ENCODE measurements at places on chromosomes 6 and 20. TPM values are rescaled to one million over a fixed set of nuclear protein-coding genes. Genes with fewer than 3 reads are reported as not detected.

Gene REM1
- not detected for total RNA-seq

Gene MRPS10
- total RNA-seq = 18.1 TPM

Gene PBOV1
- not detected for total RNA-seq

Gene ZSCAN16
- 1.7 TPM for total RNA-seq

DNA sequence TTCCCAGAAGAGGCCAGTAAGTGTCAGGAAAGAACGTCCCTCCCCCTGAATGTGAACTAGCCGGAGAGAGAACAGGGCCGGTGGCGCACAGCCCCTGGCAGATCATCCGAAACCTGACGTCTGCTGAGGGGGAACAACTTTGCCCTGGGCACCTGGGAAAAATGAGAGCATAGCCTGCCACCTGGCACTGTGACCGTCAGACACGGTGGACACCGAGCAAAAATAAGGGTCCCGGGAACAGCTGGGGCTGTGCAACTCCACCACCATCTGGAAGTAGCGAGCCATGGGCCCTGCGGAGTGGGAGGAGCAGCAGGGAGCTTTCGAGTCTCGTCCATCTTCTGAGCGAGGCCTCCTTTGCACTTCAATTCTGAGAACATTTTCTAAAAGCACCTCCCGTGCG lies 110.8 kb downstream of the EDN3 start:
- no peak for DNase-seq

DNA sequence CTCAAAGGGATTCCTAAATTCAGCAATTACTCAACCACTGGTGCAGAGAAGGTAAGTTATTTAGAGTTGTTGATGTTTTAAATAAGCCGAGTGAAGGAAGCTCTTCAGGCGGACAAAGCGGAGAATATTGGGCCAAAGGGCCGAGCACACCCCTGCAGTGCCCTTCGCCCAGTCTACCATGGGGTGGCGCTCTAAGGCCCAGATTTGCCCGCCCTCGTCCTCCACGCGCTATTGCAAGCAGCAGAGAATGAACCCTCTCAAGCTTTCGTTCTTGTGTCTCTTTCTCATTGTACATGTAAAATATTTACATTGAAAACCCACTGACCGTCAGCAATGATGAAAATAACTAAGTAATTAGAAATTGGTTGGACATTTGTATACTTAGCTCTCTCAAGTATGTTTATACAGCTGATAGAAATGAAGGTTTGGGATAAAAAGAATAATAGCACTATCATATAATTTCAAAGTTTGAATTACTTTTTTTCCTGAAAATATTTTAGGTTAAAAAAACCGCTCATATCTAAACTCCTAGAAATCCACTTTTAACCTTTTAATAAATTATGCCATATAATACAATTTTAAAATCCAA lies 195.0 kb upstream of the CEP162 start:
- DNase-seq = peak; percentile 77

- no peak for DNase-seq
Observed at GRCh38 chr20:57198132-57199072, 68.0 kb downstream of the BMP7 start.

DNA sequence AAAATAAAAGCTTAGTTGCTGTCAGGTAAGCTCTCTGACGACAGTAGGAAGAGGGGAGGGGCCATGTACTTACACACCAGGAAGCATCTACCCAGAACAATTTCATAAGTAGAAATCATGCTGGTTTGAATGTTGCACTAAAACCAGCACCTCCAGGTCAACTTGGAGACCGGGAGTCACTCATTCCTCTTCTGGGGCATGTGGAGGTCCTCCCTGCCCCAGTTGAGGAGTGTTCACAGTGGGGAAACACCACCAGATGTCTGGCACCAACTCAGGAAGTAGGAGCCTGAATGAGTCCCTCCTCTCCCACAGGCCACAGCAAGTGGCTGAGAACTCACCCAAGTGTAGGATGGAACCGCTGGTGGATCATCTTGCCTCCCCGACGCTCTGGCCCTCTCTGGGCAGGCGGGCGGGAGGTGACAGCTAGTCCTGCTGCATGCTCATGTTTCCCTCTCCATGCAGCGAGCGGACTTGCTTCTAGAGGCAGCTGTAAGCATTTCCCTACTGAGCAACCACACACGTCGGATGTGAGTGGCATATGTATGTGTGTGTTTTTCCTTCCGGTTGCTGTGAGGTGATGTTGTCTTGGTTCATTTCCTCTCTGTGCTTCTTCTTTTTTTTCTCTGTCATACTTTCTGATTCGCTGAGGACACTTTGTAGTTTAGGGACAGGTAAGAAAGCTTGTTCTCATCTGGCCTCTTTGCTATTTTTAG lies 149.5 kb upstream of the NEDD9 start:
- DNase-seq = no peak

GRCh38 chr20:57671662-57672061 lies 38.2 kb downstream of the PMEPA1 start:
- no peak for DNase-seq

DNA sequence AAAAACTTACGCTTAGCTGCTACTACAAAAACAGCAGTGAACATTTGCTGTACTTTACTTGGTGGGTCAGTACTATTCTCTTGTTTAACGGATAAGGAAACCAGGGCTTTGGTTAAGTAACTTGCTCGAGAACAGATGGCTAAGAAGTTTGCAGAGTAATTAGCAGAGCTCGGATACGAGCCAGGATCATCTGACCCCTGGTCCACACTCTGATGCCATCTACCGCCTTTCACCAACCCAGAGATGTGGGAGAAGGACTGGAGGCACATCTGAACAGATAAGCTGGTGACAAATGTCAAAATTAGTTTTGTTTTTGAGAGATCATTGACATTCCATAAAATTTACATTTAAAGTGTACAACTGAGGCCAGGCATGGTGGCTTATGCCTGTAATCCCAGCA lies 18.9 kb upstream of the RPL7L1 start:
- no peak for DNase-seq

GRCh38 chr20:47108994-47109393 lies 214.4 kb downstream of the EYA2 start:
- DNase-seq = no peak

- no peak for DNase-seq
Observed at GRCh38 chr20:52411611-52412010, 220.0 kb upstream of the ZFP64 start.

GRCh38 chr20:755941-756340 lies 12.4 kb downstream of the SLC52A3 start:
- DNase-seq = no peak

DNA sequence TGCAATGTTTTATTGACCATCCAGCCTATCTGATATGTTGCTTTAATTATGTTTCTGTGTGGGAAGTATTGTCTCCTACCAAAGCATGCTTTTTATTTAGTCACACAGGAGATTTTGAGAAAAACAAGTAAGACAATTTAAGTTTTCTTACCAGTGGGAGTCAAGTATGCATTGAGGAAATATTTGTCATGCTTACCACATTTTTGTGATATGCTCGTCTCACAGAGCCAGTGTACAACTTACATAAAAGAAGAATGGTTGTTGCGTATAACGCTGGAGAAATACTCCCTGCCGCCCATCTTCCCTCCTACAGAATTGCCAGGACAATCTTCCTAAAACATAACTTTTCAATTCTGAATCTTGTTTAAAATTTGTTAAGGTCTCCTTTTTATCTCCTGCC lies 37.1 kb upstream of the FILIP1 start:
- DNase-seq = no peak

DNA sequence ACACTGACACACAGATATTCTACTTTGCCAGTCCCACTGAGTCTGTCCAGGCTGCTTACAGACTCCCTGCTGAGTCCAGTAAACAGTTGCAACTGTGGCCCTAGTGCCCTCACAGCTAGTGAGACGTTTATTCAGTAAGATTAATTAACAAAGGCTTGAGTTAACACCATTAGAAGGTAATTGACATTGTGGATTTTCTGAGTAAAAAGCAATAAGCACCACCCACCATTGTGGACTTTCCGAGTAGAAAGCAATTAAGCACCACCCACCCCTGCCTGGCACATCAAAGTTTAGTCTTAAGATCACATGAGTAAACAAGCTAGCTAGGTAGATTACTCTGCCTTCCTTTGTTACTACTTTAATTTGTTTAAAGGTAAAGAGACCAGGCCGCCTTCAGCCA lies 408.6 kb upstream of the IMPG1 start:
- no peak for DNase-seq

GRCh38 chr6:166413491-166413951 lies 30.8 kb upstream of the MPC1 start:
- DNase-seq = no peak

DNA sequence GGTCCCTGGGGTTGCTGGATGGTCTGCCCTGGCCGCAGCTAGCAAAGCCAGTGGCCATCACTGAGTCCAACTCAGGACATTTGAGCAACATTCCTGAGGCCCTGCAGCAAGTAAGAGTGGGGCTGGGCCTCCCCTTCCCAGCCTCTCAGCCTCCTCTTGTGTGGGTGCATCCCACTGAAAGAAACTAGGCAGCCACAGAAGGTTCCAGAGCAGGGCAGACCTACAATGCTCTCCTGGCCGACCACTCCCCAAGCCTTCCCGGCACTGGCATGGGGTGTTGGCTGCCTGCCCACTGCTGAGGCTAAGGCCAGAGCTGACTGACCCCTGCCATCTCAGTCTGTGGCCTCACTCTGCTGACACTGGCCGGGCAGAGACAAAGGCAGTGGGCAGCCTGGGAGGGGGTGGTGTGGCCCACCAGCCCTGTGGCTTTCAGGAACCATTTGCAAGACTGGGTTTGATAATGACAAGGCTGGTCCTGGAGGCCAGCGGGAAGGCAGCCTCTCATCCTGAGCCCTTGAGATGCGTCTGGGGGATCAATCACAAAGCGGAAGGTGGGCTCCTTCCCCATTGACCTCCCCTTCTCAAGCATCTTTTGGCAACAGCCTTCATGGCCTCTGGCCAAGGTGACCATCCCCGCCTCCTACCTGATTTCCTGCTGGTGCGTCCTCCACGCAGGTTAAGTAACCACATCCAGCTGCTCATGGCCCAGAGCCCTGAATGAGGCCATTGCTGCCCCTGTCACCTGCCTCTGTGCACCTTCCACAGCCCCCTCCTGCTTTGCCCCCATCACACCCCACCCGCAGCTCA lies 9.6 kb downstream of the DLGAP4 start:
- DNase-seq = no peak

DNA sequence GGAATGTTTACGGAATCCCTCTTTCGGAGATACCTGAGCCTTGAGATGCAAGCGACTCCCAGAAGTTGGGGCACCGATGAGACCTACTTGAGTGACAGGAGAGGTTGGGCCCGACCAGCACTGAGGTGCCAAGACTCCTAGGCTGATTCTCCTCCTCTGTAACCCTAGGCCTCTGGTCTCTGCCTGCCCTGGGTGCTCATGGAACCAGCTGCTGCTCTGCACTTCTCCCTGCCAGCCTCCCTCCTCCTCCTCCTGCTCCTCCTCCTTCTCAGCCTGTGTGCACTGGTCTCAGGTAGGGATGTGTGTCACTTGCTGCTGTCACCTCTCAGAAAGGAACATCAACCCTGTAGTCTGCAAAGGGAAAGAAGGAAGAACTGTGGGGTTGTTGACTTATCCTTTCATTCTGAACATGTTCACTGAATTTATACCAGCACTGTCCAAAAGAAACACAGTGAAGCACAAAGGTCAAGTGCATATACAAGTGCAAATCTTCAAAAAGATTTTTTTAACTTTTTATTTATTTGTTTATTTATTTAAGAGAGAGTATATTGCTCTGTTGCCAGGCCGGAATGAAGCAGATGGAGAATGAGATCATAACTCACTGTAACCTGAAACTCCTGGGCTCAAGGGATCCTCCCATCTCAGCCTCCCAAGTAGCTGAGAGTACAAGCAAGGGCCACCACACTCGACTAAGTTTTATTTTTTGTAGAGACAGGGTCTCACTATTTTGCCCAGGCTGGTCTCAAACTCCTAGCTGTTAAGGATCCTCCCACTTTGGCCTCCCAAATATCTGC lies 913 bp downstream of the BTN2A2 start:
- no peak for DNase-seq

DNA sequence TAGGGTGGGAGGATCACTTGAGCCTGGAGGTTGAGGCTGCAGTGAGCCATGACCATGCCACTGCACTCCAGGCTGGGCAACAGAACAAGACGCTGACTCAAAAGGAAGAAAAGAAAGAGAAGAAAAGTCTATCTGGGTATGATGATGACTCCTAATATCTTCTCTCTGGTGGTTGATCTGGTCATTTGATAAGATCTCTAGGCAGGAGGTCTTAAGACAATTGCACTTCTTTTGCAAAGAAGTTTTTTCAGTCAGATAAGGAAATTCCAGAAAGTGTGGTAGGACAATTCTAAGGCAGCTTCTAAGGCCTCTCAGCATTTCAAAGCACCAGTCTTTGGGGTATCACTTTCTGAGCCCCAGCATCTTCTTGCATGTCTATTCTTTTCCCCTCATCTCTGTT lies 7.7 kb upstream of the AIF1 start:
- no peak for DNase-seq

GRCh38 chr20:36181934-36182603 lies 27.5 kb downstream of the EPB41L1 start:
- DNase-seq = no peak

GRCh38 chr6:5201271-5201670 lies 59.5 kb downstream of the LYRM4 start:
- no peak for DNase-seq

DNA sequence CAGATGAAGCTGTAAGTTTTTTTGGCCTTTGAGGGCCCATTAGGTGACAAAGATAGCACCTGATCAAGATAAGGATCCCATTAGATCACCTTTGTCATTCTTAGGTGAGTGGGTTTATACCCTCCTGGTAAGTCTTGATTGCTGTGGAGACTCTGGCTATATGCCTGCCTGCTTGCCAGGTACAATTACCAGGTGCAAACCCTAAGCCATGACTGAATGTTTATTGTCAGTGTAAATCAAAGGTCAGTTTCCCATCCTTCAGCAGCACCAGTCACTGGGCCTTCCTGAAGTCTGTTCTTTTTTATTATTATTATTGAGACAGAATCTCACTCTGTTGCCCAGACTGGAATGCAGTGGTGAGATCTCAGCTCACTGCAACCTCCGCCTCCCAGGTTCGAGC lies 106.4 kb upstream of the FOXO3 start:
- DNase-seq = no peak

DNA sequence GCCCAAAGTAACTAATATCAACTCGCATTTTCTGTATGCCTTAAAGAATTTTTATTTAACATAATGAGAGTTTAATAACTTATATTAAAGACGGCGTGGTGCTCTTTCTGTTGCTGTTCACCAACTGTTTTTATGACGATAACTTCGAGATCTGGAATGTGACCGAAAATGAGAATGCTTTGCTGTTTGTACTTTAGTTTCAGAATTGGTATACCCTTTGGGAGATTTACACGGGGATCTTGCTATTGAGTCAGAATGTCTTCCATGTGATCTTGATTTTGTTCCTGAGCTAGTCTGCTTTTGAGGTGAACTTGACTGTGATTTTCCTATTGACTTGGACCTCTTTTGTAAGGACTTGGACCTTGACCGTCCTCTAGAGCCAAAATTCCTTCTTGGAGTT lies 17.9 kb downstream of the PNRC1 start:
- no peak for DNase-seq

DNA sequence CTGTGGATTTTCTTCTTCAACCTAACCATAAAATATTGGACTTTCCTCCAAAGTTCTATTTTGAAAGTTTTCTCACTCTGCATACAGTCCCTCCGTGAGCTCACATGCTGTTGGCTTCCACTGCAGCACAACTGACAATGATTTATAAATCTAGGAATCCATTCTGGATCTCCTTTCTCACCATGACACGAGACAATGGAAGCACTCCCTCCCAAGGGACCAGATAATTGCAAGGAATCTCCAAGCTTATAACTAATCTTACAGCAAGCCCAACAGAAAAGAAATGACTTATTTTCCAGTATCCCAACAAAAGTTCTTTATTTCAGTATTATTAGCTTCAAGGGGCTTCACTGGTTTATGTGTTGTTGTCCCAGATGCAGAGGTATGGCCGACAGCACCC lies 729.0 kb downstream of the RFPL4B start:
- DNase-seq = no peak

GRCh38 chr6:137550535-137550934 lies 56.3 kb upstream of the OLIG3 start:
- no peak for DNase-seq
